ENCODE measurements at places on chromosomes 1 and 21.

DNA sequence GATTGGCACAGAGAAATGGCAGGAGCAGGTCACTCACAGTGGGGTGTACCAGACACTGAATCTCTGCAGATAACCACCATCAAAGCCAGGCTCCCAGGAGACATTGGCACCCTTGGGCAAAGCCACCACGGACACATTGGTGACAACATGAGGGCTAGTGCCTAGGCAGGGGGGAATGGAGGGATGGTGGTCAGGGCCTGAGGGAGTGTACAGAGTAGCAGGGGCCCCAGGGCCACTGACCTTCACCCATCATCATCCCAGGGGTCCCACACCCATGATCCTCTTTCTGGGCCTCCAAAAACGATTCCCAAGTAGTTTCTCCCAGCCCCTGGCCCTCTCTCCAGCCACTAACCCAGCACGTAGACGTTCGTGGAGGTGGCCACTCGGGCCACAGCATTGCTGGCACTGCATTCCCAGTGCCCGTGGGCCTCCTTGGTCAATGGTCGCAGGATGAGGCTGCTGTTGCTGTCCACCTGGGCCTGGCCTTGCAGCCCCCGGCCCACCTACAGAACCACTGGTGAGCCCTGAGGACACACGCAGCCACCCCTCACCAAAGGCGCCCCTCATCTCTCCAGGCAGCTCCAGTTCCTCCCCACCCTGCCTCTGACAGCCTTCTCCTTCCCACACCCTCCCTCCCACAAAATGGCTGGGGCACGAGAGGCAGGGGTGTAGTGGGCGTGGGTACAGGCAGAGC is 5.9 kb upstream of the TAGLN2 start:
- no peak for DNase-seq

GRCh38 chr1:83109692-83110091 is 889.2 kb downstream of the TTLL7 start:
- DNase-seq: no peak

GRCh38 chr1:215484171-215484939 is 82.7 kb upstream of the KCTD3 start:
- DNase-seq: no peak

- DNase-seq: no peak
Observed at GRCh38 chr21:41102281-41102680, 65.7 kb upstream of the BACE2 start.

- DNase-seq: no peak
Observed at GRCh38 chr21:17799414-17800164, 19.6 kb downstream of the C21orf91 start.

GRCh38 chr1:222754366-222755139 is 17.6 kb downstream of the FAM177B start:
- peak; percentile 24 for DNase-seq

DNA sequence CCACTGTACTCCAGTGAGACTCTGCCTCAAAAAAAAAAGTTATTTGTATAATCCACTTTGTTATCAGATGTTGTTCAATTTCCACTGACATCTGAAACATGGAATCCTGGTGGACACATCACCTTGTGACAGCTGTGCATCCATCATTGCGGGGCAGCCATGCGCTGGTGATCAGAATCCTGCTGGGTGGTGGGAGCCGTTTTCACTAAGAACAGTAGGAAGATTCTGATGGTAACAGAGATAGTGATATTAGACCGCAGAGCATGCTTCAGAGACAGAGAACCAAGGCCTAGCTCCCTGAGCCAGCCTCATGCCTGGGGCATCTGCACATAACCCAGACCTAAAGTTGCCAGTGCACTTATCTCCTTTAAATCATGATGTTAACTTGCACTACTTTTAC is 3.1 kb upstream of the SPRR3 start:
- no peak for DNase-seq

GRCh38 chr1:200838676-200839445 is 33.9 kb upstream of the GPR25 start:
- DNase-seq: no peak

Data from midbrain (tissue), 1 donor.